ENCODE measurements at places on chromosomes 12 and 14.
A peak's percentile ranks its signal among the peaks of the same experiment; 100 is the strongest.

DNA sequence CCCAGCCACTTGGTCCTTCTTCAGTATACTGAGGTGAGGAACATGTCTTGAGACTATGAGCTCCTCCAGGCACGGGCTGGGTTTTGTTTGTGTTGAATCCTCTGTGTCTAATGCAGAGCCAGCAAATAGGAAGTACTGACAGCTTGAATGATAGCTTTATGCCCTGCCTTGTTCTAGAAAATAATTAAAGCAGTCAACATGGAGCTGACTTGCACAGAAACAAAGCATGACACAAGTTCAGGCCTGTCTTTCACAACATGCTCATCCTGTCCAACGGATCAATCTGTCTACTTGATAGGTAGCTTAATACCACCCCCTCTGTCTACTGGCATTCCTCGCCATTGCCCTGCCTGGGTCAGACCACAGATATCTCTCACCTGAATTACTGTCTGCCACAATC, 140.9 kb downstream of the ESRRB start:
- DNase-seq = no peak

- DNase-seq = no peak
Observed at GRCh38 chr12:111503116-111503515, 96.0 kb downstream of the ATXN2 start.

DNA sequence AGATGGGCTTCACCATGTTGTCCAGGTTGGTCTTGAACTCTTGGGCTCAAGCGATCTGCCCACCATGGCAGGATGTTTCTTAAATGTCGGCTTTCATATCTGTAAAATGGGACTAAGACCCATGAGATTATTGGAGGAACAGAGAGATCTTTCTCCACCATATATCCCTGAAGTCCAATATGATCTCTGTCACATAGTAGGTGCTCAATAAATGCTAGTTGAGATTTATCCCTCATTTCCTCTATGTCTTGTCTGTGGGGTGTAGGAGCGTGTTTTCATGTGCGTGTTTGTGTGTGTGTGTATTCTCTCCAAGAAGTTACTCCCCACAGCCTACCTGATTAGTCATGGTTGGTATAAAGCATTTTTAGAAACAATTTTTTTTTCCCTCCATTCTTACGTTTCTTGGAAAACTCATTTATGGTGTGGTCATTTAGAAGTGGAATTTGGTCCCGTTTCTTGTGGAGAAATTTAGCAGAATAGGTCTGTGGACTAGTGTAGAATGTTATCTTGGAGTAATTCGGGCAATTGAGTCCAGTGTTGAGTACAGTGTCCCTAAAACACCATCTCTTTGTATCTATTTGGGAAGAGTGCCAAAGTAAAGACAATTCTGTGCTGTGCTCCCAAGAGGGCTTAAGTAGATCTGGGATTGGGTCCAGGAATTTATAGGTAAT, 4.3 kb downstream of the STRAP start:
- no peak for DNase-seq

DNA sequence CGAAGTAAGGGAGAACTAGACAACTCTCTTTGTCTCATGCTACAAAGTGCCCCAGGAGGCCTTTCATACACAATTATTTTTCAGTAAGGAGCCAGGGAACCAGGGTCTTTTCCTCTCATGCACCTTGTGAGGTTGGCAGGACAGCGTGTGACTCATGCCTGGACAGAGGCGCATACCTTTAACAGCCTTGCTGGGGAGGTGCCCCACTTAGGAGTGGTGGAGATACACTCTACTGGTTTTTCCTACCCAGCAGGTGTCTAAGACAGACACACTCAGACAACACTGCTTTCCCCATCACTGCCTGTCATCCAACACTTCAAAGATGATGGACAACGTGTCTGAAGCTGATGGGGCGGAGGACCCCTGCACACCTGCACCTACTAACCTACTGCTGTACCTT, 49.1 kb downstream of the B4GALNT3 start:
- DNase-seq = no peak

- no peak for DNase-seq
Observed at GRCh38 chr12:15757553-15758255, 31.5 kb downstream of the EPS8 start.

- DNase-seq = no peak
Observed at GRCh38 chr12:116366456-116366776, 88.9 kb upstream of the MED13L start.

- no peak for DNase-seq
Observed at GRCh38 chr14:93960108-93960475, 16.3 kb downstream of the ASB2 start.

GRCh38 chr12:115349711-115350110, 665.7 kb upstream of the TBX3 start:
- DNase-seq = no peak

GRCh38 chr14:33362934-33363333, 424.3 kb downstream of the NPAS3 start:
- peak; percentile 40 for DNase-seq

- DNase-seq = no peak
Observed at GRCh38 chr14:28467611-28468010, 299.0 kb upstream of the FOXG1 start.

DNA sequence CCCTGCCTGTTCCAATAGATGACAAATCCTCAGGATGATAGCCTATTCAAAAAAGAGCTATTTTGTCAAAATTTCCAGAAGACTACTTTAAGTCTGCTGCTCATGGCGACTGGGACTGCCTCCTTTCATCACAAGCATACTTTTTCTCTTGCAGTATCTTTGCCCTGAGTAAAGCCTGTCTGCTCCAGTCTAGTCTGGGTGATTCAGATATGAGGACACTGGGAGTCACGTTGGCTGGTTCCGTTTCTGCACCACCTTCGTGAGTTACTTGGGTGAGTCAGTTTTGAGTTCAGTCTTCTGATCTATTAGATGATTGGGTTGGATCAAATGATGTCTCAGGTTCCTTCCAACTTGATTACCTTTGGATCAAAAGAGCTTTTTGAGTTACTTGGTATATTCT, 301.3 kb upstream of the STXBP6 start:
- DNase-seq = no peak

GRCh38 chr12:30025317-30025716, 241.6 kb upstream of the TMTC1 start:
- DNase-seq = no peak

GRCh38 chr14:76829650-76830421, 3.6 kb downstream of the LRRC74A start:
- DNase-seq = no peak

DNA sequence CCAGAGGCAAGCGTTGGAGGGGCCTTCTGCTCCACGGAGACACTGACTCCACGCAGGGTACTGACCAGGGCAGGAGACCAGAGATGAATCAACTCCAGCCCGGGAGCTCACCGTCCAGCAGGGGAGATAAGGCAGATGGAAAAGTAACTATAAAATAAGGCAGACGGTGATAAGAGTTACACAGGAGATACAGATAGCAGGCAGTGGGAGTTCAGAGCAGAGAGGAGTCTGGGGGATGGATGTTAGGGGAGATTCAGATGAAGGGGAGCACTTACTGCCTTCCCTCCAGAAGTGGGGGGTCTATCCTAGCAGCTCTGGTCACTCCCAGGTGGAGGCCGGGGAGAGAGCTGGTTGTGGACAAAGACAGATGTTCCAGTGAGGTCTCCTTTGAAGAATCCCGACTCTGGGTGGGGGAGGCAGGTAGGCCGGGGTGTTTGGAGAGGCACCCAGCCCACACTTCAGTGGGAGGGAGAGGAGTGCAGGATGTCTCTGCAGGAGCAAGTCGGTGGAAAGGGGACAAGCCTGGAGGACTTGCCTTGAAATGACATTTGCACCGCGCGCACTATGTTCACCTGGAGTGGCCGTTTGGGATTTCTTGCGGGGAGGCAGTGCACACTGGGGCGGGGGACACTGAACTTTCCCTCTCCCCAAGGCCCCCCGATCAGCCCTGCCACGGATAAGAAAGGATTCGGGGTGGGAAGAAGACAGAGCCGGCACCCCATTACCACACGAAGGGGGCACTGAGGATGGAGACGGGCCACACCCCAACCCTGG, 1.2 kb downstream of the PITPNM2 start:
- no peak for DNase-seq

GRCh38 chr14:77980475-77981321, 180.8 kb downstream of the ADCK1 start:
- DNase-seq = peak; percentile 64

DNA sequence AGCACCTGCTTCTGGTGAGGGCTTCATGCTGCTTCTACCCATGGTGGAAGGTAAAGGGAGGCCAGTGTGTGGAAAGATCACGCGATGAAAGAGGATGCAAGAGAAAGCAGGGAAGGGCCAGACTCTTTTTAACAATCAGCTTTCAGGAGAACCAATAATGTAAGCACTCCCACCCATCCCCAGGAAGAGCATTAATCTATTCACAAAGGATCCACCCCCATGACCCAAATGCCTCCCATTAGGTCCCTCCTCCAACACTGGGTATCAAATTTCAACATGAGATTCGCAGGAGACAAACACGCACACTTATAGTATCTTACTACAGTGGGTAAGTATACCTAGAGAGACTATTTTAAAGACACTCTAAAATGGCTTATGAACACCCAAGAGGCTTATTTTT, 80.5 kb upstream of the TMCC3 start:
- DNase-seq = no peak

DNA sequence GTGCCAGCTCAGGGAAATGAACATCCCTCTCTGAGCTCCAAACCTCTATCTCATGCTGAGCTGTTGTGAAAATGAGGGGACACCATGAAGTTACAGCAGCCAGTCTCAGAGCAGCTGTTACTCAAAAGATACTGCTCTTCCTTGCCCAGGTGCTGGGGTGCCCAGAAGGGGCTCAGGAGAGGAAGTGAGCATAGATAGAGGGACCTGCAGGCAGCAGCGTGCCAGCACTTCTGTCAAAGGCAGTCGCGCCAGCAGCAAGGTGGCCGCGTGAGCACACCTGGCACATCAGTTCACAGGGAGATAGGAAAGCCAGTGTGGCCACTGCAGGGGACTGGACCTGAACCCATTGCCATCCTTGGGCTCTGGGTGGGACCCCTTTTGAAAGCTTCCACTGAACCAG, 27.8 kb downstream of the C14orf132 start:
- DNase-seq = no peak

DNA sequence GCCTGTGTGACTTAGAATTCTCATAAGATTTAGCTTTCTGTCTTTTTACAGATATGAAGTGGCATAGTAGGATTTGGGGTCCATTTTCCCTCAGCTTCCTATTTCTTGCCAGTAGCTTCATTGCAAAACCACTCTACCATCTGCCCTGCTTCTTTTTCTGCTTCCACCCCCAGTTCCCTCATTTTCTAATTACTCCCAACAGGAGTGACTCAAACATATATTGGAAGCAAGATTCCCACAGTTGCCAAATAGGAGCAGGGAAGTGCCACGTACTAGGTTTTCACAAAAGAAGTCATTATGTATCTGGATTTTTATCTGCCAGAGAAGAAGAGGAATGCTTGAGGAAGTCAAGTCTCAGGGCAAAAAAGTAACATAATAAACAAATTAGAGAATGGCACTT, 64.1 kb downstream of the ANO4 start:
- no peak for DNase-seq

DNA sequence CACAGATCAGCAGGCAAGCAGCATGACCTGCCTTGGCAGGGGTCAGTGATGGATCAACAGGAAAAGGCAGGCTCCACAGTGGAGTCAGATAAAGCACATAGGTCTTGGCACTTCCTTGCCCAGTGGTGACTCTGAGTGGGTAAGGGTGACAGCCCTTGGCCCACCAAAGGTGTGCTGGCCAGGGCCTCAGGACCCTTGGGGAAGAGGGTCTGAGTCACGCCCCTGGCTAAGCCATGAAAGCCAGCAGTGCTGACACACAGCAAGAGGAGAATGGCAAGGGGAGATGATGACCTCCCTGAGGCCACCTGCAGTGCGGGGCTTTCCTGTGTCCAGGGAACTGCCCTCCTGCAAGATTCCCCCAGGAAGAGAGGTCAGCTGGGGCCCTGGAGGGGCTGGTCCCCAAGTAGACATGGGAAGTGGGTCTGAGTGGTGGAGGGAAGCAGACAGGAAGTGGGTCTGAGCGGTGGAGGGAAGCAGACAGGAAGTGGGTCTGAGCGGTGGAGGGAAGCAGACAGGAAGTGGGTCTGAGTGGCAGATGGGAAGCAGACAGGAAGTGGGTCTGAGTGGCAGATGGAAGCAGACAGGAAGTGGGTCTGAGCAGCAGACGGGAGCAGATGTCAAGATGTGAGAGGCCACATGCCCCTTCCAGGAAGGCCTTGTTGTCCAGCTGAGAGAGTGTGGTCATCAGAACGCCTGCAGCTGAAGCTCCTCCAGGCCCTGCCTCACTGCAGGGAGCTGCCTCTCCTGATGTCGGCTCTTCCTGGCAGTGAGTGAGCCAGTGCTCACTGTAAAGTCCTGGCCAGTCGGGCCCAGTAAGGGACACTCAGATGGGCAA, 34.8 kb downstream of the DIO3 start:
- DNase-seq = no peak

- DNase-seq = no peak
Observed at GRCh38 chr12:122072031-122072970, 6.3 kb upstream of the MLXIP start.

GRCh38 chr14:75231320-75231719, 47.3 kb upstream of the FOS start:
- DNase-seq = no peak

DNA sequence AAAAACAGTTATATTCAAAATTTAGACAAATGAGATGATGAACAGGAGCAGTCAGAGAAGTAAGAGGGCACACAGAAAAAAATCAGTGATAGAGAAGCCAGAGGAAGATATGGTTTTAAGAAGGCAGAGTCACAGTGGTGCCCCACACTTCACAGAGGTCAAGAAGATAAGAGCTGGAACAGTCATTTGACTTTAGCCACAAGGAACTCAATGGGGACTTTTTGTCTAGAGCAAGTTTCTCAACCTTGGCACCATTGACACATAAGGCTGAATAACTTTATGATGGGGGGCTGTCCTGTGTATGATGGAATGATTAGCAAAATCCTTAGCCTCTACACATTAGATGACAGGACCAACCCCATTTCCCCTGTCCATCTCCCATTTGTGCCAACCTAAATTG, 172.8 kb upstream of the PLEKHG7 start:
- DNase-seq = no peak

DNA sequence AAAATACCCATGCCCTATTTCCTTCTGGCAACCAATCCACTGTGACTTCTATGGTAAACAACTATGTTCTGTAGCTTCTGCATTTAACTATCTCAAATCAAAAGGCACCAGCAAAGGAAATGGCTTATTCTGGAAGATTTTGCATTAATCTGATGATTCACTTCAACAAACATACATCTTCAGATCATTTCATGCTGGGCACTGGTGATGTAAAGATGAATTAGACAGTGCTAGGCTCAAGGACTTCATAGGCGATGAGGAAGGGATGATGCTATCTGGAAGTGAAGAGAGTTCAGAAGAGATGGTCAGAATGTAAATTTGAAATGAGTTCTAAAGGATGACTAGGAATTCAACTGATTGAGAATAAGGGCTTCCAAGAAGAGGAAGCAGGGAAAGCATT, 363.3 kb downstream of the PAWR start:
- no peak for DNase-seq

GRCh38 chr12:1761857-1762256, 58.5 kb upstream of the LRTM2 start:
- no peak for DNase-seq

Data from WTC11 (cell line).